Activated naive CD4-positive, alpha-beta T cell treated with anti-CD3 and anti-CD28 coated beads, Interleukin-2, amount 50 U/mL, for 72 hours (primary cell): ENCODE measurements at places on chromosomes 5 and 9.
A peak's percentile ranks its signal among the peaks of the same experiment; 100 is the strongest.

- DNase-seq = no peak
Measured at GRCh38 chr5:39680213-39680612, 255.4 kb upstream of the DAB2 start.

- DNase-seq = peak; percentile 72
Measured at GRCh38 chr9:135602789-135603481, 36.4 kb downstream of the GLT6D1 start.

GRCh38 chr9:123778232-123778902, 151.6 kb downstream of the DENND1A start:
- DNase-seq = no peak

- no peak for DNase-seq
Measured at GRCh38 chr5:77267496-77267895, 57.0 kb downstream of the PDE8B start.

GRCh38 chr9:97534961-97535594, 33.6 kb downstream of the TMOD1 start:
- DNase-seq = no peak

GRCh38 chr5:18323891-18324290, 689.6 kb downstream of the TAF11L14 start:
- no peak for DNase-seq

DNA sequence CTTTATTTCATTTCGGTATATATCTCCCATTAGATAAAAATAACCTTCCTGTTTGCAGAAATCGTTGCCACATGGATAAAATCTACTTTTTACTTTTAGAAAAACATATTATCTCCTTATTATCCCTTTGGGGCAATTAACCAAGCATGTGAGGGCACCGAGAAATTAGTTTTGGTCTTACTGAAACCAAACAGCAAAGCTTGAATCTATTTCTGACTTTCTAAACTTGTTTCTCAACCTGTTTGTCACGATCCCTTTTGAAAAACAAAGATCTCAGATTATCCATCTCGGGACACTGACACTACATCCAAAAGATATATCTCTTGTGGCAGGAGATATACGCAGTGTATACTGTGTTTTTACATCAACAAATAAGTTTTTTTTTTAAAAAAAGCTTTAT, 2.3 kb downstream of the TUT7 start:
- no peak for DNase-seq

DNA sequence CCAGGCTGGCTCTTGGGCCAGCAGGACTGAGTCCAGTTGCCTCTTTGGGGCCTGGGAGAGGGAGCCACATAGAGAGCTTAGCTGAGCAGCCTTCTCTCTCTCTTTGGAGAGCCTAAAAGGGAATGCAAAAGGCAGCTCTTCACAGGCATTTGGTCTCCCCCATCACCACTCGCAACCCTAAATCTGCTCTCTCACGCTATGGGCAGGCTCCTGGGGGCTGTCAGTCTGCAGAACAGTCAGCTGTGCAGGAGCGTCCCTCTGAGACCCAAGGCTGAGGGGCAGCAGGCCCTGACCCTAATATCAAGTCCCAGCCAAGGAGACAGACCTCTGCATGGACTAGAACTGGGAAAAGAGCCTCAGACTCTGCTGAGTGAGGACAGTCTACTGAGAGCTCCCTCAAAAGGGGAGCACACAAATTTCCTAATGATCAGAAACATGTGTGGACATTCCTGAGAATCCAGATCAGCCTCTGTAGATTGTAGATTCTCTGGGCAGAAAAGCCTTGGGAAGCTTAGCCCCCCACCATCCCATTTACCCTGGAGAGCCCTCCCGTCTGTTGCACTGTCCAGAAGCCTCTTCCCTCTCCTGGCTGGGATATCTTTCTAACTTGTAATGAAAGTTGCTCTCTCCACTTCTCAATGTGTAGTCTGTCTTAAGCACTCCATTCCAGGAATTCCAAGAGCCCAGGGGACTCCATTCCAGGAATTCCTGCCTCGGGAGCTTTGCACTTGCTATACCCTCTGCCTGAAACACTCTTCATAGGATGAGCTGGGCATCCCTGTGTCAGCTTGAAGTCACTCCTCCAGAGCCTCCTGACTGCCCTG, 79.4 kb downstream of the FAM114A2 start:
- DNase-seq = no peak

GRCh38 chr9:136015656-136016571, 54.7 kb upstream of the UBAC1 start:
- DNase-seq = peak; percentile 43

DNA sequence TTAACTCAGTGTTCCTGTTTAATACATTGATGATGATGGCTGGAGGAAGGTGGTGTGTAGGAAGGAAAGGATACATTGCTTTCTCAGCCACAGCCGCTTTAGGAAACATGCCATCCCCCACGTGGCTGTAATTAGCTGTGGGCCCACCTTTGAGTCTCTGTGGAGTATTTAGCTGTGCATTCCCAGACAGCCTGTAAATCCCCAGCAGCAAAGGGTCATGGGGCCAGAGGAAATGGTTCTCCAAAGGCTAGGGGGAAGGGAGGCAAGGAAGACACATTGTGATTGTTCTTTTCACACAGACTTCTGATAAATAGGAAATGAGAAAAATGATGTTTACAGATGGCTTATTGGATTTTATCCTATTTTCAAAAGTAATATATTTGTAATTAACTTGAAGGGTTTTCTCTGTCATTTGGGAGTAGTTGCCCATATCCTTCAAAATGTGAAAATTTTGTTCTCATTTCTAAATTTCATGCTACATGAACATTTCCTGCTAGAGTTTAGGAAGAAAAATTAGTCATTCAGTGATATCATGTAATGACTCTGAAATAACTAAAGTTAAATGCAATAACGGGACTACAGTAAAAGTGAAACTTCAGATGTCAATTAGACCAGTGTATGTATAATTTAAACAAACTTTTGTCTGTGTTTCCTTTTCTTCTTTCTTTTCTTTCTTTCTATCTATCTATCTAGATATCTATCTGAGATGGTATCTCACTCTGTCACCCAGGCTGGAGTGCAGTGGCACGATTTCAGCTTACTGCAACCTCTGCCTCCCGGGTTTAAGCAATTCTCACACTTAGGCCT, 24.3 kb upstream of the F2R start:
- DNase-seq = no peak

GRCh38 chr5:164650427-164650826, 1145.0 kb downstream of the MAT2B start:
- no peak for DNase-seq

DNA sequence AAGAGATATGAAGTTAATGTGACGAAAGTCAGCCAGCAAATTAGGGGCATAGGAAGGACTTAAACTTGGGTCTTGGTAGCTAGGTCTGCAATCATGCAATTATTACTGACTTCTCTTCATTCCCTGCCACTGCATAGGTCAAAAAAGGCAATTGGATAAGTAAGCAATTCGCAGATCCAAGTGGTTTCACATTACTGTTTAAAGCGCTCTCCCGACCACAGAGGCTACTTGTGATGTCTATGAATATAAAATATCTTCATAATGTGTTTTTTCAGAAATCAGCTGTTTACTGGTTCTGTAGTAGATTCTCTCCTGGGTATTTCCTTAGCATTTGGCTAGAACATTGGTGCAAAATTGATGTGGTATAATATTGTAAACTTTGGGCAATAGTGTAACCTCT, 174.7 kb upstream of the PTGER4 start:
- DNase-seq = no peak

GRCh38 chr9:134442085-134442474, 115.8 kb downstream of the RXRA start:
- DNase-seq = no peak

GRCh38 chr9:90868555-90868954, 66.9 kb downstream of the SYK start:
- DNase-seq = no peak

GRCh38 chr5:131709043-131709442, 74.0 kb upstream of the RAPGEF6 start:
- DNase-seq = no peak

GRCh38 chr5:57298985-57299491, 125.2 kb downstream of the GPBP1 start:
- DNase-seq = peak; percentile 72

DNA sequence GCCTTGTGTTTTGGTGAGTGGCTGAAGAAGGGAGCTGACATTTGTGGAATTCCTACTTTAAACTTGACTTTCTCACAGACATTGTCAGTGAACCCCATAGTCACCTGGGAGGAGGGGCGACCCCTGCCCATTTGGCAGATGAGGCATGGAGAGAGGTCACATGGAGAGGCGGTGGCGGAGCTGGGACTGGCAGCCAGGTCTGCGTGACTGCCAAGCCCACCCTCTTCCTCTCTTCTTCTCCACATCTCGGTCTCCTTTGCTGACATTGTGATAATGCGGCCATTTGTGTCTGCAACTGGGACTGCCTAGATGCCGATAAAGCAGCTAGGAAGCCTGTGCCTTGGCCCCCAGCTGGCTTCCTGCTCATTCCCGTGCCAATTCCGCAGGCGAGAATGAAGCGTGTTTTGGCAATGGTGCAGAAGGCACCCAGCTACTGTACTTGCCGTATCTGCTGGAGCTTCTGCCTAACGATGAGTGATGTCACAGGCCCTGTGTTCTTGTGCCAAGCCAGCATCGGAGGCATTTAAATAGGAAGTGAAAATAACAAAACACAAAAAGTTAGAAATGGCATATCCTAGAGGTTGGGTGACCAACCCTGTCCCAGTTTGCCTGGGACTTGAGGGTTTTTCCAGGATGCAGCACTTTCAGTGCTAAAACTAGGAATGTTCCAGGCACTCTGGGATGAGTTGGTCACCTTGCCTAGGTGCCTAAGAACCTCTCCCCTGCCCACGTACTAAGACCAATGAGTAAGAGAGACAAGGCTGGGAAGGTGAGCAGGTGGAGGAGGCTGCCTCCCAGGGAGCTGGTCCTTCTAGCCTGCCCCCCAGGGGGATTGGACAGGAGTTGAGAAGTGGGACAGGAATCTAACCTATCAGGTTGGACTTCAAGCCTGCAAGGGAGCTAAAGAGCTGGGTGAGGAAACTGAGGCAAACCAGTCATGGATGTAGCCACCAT, 23.6 kb downstream of the OLFML2A start:
- DNase-seq = no peak
